Esophagus squamous epithelium (tissue), 5 donors: ENCODE measurements at places on chromosomes 3 and 15.

GRCh38 chr3:43231276-43232000, 54.9 kb upstream of the SNRK start:
- no peak for DNase-seq

DNA sequence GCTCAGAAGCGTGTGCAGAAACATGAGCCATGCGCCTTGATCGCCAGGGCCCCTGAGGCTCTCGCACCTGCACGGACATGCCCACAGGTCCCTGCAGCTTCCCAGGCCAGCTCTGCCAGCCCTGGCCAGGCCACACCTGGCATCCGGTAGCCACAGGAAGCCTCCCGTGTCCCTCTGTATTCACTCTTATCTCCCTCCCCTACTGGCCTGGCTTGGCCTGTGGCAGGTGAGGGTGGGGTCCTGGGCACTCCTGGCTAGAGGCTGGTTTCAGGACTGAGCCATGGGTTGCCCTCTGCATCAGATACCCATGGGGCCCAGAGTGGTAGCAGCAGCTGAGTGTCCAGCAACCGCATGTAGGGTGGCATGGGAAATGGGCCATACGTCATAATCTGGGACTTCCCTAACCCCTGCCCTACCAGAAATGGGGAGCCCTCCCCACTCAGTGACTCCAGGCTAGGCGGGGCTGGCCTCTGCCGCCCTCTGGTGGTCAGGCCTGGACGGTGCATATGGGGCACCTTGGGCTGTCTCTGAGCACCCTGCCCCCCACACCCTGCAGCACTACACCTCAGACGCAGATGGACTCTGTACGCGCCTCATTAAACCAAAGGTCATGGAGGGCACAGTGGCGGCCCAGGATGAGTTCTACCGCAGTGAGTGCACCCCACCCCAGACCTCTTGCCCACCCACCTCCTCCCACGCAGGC, 12.6 kb upstream of the LMAN1L start:
- no peak for DNase-seq

- no peak for DNase-seq
Observed at GRCh38 chr3:52019352-52020080, 23.8 kb upstream of the RPL29 start.

DNA sequence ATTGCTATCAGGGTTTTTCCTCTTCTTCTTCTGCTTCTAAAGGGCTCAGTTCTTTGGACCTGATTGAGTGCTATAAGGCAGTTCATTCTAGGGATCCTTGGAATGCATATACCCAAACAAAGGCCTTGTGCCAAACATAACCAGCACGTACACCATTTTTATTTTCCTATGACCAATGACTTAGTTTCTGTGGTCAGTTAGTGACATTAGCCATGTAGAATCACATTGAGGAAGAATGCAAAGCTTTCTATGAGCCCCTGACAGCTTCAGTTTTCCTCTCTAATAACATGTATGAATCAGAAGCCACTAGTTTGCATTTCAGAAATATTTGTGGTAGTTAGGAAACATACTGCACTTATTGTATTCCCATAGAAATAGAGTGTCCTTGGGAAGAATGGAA, 240.0 kb downstream of the THRB start:
- no peak for DNase-seq

DNA sequence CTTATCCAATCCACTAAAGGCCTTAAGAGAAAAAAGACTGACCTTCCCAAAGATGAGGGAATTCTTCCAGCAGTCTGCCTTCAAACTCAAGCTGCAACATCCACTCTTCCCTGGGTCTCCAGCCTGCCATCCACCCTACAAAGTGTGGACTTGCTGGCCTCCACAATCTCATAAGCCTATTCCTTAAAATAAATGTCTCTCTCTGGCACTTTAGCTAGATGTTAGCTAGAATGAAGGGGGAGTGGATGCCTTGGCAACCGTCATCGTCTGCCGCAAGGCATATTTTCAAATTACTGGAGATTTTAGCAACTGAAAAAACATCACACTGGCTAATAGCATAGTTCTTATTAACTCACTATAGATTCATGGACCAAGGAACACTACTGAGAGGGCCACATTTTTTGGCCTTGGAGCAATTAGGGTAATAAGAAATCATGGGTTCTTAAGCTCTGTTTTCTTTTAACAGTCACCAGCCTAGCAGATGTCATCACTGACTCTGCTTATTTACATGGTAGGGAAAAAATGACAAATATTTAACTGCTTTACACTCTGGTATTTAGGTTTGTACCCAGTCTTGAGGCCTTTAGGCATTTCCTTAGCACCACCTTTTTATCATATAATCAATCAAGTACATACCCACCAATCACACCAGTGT, 245.3 kb downstream of the MYRIP start:
- no peak for DNase-seq

DNA sequence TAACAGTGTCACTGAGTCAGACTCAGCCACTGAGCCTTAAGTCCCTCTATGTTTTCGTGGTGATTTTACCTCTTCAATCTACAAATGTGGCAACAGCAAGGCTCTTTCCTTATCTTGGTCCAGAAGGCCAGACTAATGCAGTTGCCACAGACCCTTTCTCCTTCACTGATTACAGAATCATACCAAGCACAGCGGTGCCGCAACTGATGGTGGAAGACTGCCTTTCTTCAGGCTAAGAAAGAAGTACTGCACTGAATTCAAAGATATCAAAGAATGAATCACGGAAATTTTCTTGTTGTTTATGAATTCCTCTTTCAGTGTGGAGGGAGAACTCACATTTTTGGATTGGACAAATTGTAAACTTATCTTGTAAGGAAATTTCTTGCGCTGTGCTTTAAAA, 18.6 kb downstream of the DCP1A start:
- no peak for DNase-seq

GRCh38 chr3:66567077-66567476, 66.3 kb upstream of the LRIG1 start:
- no peak for DNase-seq

- no peak for DNase-seq
Observed at GRCh38 chr3:64270866-64271260, 45.6 kb upstream of the PRICKLE2 start.

- DNase-seq = no peak
Observed at GRCh38 chr3:40290396-40290795, 19.1 kb upstream of the EIF1B start.

- no peak for DNase-seq
Observed at GRCh38 chr3:185737020-185737419, 87.8 kb downstream of the IGF2BP2 start.

GRCh38 chr15:89143503-89144162, 55.4 kb downstream of the ABHD2 start:
- DNase-seq = no peak

GRCh38 chr3:36297195-36297594, 83.1 kb upstream of the STAC start:
- DNase-seq = no peak

DNA sequence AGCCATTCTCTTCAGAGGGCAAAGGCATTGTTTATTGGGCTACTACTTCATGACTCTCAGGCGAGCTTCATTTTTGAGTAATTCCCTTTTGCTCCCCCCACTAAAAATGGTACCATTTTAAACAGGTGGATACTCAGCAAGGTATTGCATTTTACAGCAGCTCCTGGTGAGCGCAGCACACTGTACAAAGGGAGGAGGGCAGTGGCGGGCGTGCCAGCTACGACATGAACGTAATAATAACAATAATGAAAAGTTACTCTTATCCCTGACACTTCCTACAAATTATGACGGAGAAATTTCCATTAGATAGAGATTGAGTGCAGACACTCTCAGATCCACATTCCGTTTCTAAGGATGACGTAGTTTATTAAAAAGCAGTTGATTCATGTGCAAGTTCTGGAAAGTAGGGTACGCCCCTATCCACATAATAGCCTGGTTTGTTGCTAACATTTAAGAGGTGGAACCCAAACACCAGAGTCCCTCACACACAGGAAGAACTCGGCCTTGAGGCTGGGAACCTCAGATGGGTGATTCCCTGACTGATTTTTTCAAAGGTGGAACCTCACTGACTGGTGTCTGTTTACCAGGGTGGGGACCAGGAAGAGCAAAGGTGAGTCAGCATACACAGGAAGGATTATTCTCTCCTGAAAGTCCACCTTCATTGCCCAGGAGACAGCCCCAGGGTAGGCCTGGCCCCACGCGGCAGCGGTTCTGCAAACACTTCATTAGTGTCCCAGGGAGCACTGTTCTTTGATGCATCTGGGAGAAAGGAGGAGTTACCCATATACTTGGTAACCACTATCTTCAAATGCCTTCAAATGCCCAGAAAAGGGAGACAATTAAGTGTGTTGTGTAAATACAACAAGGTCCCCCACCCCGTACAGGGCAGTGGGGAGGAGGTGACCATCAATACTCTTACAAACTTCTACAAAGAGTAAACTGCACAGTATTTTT, 69.9 kb downstream of the LDHAL6B start:
- DNase-seq = no peak

- no peak for DNase-seq
Observed at GRCh38 chr15:90103701-90104329, 1.5 kb upstream of the IDH2 start.

DNA sequence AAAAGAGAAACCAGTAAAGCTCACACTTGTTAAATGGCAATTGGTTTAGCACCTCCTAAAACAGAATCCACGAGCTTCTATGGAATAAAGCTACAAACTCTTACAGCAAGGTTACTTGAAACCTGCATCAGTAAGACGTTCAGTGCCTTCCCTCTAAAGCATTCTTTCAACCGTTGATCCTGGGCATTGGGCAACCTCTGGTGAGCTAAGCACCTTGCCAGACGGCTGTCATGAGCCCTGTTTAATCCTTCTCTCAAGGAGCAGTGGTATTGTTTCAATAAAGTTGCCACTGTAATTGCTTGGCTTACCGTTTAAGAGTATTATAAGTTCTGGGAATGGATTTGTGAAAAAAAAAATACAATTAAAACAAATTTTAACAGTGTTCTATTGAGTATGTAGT, 75.0 kb downstream of the COL8A1 start:
- no peak for DNase-seq

GRCh38 chr15:63917588-63918316, 84.0 kb upstream of the HERC1 start:
- DNase-seq = no peak

GRCh38 chr3:42961633-42962032, 17.5 kb upstream of the GASK1A start:
- no peak for DNase-seq

- no peak for DNase-seq
Observed at GRCh38 chr3:73592154-73593144, 32.3 kb downstream of the PDZRN3 start.
